ENCODE measurements at places on chromosomes 6 and 20. TPM values are rescaled to one million over a fixed set of nuclear protein-coding genes. Genes with fewer than 3 reads are reported as not detected.

DNA sequence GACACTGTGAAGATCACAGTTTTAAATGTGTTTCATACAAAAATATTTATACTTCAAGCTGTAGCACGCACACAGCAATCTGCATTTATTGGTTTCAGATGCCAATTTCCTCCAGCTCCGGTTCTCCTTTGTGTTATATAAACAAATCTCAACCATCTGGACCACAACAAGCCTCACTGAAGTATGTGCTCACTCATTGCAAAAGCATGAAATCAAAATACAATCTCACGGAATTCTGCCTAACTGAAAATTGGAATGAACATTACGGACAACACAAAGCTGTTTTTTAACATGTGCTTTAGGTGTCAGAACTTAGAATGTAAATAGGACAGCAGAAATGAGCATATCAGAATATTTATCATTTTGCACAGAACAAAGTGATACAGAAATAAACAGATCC, 38.0 kb downstream of the RCAN2 start:
- no peak for DNase-seq

DNA sequence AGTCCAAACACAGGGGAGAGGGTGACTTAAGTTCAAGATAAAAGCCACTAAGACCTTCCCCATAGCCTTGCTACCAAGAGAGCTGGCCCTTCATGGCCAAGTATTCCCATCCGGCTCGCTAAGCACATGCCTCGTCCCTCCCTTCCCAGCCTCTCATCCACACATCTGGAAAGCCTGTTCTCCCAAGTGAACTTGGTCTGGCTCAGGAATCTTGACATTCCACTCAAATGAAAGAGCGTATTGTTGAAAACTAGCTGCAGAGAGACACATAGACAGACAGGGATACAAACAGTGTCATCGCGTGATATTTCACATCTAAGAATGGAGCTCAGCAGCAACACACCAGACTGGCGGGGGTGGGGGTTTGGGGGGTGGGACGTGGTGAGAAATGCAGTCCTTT, 182.8 kb upstream of the FOXQ1 start:
- DNase-seq, result no peak

HLA-DPA1 gene
- total RNA-seq, result 13.1 TPM

DNA sequence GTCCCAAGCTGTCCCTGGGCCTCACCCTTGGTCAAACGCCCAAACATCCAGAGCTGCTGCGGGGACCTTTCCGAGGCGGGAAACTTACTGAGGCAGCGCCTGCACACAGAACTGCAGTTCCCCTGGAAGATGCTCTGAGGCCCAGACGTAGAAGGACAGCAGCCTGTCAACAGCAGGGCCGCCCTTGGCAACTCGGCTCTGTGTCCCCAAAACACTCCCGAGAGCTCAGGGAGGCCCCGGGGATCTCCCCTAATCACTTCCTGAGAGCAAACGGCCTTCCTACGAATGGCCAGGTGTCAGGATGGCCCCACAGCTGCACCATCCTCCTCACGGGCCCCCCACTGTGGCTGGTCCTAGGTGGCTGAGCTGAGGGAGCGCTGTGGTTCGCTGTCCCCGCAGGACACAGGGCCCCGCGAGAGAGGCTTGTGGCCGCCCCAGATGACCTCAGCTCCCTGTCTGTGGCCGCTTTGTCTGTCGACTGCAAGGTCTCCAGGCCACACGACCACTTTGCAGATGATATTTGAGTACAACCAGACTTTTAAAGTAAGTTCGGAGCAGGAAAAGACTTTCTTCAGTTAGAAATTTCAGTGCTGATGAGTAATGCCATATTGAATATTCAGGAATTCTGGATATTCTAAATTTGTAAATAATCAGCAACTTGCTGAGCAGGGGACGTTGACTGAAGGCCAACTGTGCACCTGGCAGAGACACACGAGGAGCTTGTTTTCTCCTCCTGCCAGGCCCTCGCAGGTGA, 46.0 kb downstream of the DLL1 start:
- DNase-seq, result no peak

RNF39 gene
- 0.26 TPM for total RNA-seq

GRCh38 chr6:158711264-158711663, 61.4 kb downstream of the SYTL3 start:
- DNase-seq, result no peak

- no peak for DNase-seq
Measured at GRCh38 chr6:116616737-116617053, 416 bp downstream of the RSPH4A start.

DNA sequence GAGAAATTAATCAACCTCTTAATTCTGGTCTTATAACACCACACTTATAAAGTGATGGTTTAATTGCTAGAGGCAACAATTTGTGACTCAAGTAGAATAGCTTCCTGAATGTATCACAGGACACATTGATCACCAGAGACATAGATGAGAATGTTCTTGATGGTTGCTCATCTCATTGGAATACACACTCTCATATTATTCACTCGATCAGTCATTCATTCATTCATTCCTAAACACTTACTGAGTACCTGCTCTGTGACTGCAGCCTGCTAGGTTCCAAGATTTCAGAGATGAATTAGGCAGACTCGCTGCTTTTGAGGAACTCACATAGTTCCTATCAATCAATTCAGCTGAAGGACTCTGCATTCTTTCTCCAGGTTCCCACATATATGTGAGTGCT, 365.1 kb upstream of the SOX4 start:
- no peak for DNase-seq

GRCh38 chr6:100881707-100882040, 545 bp upstream of the ASCC3 start:
- DNase-seq, result no peak

GRCh38 chr6:118825661-118826060, 68.3 kb upstream of the ASF1A start:
- DNase-seq, result no peak

DNA sequence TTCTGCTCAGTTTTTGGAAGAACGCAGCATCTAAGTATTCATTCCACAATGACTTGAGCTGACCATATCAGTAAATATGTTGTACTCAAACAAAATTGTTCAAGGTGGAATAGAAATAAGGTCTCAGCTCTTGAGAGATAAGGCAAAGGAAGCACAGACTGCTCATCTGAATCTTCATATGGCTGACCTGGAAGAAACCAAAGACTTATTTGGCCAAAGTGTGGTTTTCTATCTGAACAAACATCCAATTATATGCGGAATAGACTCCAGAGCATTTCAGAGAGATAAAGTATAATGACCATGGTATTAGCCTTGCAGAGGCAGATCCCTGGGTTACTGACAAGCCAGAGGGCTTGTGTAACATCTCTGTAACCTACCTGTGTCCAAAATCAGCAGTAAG, 308.7 kb downstream of the CD83 start:
- no peak for DNase-seq

DNA sequence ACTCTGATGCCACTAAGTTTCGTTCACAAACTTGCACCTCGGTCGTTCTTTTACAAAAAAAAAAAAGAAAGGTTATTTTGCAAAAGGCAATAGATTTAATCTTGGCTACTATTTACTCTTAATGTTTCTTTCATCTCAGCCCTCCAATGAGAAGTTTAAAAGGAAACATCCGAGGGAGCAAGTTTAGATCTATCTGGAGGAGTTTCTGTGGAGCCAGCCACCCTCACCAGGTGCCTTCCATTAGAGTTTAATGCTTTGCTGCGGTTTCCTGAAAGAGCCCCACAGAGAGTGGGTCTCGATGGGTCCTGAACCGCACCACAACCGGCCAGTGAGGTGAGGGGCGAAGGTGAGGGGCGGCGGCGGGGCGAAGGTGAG, 632 bp downstream of the PRKN start:
- no peak for DNase-seq

FAM110A gene
- total RNA-seq, result 5.8 TPM
